ENCODE measurements at places on chromosomes 3 and 15.
A peak's percentile ranks its signal among the peaks of the same experiment; 100 is the strongest.

GRCh38 chr3:150878290-150878689, 26.9 kb downstream of the MINDY4B start:
- DNase-seq: no peak

- DNase-seq: no peak
Measured at GRCh38 chr3:195114786-195115599, 156.0 kb downstream of the XXYLT1 start.

DNA sequence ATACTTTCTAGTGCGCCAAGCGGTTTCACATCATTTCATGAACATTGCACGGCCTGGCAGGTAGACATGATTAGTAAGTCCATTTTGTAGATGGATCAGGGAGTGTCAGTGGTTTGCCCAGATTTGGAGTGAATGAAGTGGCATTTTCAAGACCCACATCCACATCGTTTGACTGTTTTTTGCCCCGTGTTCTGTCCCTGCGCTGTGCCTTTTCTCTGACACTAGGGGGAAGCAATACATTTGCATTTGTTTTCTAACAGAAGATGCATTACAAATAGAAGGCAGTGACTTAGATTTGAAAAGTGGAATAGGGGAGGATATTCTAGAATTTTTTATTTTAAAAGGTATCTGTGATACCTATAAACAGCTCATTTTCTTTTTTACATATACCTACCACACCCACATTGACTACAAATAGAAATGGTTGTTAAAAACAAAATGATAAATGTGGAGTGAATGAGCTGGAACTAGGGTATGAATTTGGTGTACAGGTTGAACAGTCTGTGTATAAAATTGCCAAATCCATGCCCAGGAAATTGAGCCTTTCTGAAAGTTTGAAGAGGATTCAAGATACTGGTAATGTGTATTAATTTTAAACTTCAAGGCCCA, 98.0 kb downstream of the USP13 start:
- DNase-seq: no peak

- no peak for DNase-seq
Measured at GRCh38 chr3:177306252-177306651, 109.0 kb upstream of the TBL1XR1 start.

GRCh38 chr3:160758929-160759577, 3.0 kb downstream of the PPM1L start:
- DNase-seq: no peak

DNA sequence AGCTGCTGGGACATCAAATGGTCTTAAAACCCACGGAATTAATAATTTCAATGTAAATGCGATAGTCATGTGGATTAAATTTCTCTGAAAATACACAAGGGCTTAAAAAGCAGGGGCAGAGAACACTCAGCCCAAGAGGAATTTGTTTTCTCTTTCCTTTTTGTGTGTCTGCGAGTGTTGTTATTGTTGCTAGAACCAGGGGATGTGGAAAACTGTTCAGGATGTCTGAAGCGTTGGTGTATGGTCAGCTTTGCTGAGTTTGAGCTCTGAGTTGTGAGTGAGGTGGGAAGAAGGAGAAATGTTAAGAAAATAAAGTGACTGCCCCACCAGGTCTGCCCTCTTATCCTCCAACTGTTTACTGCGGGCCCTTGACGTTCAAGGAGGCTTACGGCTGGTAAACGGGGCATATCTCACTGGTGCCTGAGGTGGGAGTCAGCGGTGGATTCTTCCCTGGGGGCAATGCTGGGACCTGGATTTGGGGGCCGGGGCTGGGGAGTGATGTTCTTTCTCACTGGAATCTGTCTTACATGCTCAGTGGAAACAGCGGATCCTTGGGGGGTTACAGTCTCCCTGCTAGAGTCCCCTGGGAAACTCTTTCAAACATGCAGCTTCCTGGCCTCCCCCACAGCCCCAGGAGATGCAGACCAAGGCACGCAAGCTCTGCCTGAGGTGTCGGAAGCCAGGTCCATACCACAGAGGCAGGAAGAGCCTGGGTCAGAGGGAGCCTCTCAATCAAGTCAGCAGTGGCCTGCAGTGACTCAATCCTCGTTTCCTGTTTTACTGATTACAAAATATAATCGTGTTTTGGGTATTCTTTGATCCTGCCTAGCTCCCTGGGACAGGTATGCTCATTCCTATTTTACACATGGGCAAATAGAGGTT, 41.8 kb downstream of the ITGA11 start:
- DNase-seq: no peak

DNA sequence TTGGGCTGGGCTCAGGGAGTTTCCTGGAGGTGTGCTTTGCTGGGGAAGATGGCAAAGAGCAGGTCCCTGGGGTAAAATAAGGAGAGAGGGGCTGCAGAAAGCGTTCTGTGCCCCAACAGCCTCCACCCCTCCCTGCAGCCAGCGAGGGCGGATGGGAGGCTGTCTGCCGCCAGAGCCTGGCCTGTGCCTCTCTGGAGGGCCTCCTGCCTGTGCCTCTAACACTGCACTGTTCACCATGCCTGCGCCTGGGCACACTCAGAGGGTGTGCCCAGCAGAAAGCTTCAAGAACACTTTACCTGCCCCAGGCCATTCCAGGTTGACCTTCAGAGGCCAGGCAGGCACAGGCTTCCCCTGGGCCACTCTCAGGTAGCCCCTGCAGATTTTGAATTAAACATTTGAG, 77.7 kb upstream of the KLF13 start:
- DNase-seq: no peak

DNA sequence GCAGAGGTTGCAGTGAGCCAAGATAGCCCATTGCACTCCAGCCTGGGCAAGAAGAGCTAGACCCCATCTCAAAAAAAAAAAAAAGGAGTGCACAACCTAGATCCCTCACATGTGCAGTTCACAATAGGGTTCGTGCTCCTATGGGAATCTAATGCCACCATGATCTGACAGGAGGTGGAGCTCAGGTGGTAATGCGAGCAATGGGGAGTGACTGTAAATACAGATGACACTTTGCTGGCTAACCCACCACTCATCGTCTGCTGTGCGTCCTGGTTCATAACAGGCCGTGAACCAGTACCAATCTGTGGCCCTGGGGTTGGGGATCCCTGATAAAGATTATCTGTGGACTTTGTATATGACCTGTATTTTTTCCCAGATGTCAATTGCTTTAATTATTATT, 16.7 kb downstream of the USP8 start:
- DNase-seq: no peak

- no peak for DNase-seq
Measured at GRCh38 chr15:89381331-89381730, 46.7 kb upstream of the POLG start.

DNA sequence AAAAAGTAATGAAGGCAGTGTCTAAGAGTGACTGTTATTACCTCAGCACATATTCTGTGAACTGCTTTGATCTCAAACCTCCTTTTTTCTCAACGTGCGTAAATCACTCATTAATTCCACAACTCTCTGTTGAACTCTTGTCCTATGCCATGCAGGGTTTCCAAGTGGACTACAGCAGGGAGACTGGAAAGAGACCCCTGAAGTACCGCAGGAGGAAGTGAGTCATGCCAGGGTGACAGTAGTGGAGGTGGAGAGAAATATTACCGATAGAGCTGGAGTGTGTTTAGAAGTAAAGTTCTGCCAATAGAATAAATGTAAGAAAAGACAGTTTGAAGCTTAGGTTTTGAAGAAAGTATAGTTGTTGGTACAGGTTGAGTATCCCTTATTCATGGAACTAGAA, 908.9 kb downstream of the ROBO1 start:
- no peak for DNase-seq

- DNase-seq: no peak
Measured at GRCh38 chr3:9388142-9388541, 9.3 kb upstream of the SETD5 start.

DNA sequence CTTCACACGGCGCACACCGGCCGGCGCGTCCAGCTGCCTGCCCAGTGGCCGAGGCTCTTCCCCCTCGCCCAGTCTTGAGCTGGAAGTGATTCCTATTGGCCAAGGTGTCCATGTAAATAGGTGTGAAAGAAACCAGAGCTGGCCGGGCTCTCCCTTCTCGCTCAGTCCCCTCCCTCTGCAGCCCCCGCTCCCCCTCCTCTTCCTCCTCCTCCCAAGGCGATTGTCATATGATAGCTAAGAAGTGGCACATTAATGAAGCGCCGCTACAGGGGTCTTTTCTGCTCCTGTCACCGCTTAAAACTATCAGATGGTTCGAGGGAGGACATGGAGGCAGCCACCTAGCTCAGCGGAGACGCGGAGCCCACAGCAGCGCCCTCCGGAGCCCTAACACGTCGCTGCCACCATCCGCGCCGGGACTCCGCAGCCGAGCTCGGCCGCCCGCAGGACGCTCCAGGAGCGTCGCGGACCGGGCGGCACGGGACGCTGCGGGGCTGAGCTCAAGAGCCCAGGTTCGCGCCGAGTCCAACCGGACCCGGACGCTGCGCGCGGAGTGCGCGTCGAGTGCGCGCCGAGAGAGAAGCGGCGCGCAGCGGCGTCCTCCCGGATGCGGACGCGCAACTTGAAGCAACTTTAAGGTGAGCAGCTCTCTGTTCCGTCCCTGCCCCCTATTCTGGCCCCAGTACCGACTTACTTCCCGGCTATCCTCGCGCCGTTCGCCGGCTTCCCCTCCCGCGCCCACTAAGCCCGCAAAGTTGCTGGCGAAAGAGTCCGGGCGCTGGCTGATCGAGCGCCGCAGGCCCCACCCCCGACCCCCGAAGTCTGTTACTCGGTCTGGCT, at the start of gene FOXB1:
FOXB1 (plus strand) TSS at position 303 of the 837 bp plus-strand sequence. CDS start 653 bp downstream, outside the sequence.
- DNase-seq: no peak

DNA sequence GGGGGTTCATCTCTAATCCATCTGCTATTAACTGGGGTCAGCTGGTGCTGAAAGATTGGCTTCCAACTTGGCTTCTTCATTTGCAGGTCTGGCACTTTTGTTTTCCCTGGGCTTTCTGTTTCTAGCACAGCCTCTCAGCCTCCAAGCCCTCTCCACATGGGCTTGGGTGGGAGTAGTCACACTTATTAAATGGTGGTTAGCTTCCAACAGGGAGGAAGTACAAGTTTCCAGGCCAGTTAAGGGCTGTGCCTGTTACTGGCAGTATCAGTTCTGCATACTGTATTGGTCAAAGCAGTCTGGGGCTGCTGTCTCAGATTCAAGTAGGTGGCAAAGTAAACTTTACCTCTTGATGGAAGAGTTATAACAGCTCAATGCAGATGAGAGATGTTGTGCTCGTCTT, 627.1 kb upstream of the CCDC54 start:
- DNase-seq: no peak

DNA sequence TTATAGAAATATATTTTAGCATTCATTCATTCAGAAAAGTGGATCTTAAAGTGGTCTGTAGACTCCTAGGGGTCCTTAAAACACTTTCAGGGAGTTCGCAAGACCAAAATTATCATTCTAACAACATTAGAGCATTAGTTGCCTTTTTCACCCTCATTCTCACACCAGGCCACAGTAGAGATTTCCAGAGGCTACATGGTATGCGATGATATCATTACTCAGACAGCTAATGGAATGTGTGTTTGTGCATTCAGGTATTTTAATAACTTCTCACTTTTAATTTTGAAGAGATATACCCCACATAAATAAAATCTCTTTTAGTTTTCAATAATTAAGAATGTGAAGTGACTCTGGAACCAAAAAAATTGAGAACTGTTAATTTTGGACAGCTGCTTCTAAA, 206.9 kb downstream of the NSUN3 start:
- DNase-seq: no peak

DNA sequence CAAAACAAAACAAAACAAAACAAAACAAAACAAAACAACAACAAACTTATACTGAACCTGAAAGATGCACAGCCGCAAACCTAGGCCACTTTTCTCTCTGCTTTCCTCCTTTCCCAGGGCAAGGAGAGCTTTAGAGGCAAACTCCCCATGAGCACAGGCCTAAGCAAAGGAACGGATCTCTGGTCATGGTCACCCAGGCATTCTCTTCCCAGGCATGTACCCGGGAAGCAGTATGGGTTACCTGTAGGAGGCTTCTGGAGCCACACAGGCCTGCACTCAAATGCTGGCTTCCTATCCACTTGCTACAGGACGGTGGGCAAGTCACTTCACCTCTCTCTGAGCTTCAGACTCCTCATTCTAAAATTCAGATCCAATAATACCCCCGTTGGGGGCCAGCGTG, 171.8 kb downstream of the SMAD6 start:
- DNase-seq: no peak

DNA sequence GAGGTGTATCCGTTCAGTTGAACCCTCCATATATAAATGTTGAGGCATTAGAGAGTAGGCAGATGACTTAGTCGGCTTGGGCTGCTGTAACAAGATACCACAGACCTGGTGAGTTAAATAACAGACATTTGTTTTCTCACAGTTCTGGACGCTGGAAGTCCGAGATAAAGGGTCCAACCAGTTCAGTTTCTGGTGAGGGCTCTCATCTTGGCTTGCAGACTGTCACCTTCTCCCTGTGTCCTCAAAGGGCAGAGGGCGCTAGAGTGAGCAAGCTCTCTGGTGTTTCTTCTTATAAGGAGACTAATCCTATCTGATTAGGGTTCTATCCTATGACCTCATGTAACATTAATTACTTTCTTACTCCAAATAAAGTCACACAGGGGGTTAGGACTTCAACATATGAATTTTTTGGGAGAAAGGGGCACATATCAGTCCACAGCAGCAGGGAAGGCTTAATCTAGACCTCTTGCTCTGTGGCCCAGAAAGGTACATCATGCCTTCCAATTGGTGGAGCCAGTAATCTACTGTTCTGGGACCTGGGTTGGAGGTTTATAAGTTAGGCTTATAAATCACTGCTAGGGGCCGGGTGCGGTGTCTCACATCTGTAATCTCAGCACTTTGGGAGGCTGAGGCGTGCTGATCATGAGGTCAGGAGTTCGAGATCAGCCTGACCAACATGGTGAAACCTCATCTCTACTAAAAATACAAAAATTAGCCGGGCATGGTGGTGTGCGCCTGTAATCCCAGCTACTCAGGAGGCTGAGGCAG, 26.3 kb upstream of the SLC28A2 start:
- no peak for DNase-seq

GRCh38 chr3:50264383-50264963, 4.5 kb upstream of the SEMA3B start:
- DNase-seq: peak; percentile 55

GRCh38 chr3:13078163-13078905, 5.1 kb upstream of the IQSEC1 start:
- no peak for DNase-seq

DNA sequence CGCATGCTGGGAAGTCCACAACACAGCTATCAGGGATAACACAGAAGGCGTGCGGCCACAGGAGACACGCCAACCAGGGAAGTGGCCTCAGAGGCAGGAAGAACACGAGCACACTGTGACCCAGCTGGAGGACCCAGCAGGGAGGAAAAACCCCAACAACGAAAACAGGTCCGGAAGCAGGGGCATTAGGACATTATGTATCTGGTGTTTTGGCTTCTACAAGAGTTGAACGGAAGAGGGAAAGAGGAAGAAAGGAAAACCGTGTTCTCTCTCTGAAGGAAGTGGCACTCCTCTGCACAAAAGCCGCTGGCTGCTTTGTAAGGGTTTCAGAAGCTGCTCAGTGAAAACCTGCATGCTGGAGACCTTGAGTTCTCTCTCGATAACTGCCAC, 61.8 kb downstream of the HACD2 start:
- DNase-seq: no peak

DNA sequence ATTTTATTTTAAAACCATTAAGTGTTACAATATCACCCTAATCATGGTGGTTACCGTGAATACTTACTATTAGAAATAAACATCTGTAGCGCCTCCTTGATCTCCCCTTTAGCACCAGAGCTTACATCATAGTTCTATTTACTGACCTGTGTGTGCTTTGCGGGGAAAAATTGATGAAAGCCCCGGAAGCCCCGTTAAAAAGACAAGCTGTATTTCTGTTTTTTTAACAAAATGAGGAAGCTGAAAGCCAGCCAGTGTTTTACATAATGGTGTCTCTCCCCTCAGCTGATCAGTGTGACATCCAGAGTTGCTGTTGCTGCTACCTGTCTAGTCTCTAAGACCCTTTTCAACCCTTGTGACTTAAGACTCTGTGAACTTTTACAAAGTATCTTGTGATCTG, 100.8 kb downstream of the OPA1 start:
- no peak for DNase-seq

All from neural crest cell (in vitro differentiated cells).